ENCODE measurements at places on chromosomes 1 and 21. TPM values are rescaled to one million over a fixed set of nuclear protein-coding genes. Genes with fewer than 3 reads are reported as not detected.

GRCh38 chr1:84672080-84672854 lies 18.0 kb downstream of the SSX2IP start:
- H3K27ac ChIP-seq = no peak overlapping the region
- no peak overlapping the region for H3K4me3 ChIP-seq
- H3K4me1 ChIP-seq = no peaks in the 10 kb centered on the region
- peaks cover 10% of the 10 kb centered on the region for H3K36me3 ChIP-seq
- H3K27me3 ChIP-seq = no peaks in the 10 kb centered on the region

DNA sequence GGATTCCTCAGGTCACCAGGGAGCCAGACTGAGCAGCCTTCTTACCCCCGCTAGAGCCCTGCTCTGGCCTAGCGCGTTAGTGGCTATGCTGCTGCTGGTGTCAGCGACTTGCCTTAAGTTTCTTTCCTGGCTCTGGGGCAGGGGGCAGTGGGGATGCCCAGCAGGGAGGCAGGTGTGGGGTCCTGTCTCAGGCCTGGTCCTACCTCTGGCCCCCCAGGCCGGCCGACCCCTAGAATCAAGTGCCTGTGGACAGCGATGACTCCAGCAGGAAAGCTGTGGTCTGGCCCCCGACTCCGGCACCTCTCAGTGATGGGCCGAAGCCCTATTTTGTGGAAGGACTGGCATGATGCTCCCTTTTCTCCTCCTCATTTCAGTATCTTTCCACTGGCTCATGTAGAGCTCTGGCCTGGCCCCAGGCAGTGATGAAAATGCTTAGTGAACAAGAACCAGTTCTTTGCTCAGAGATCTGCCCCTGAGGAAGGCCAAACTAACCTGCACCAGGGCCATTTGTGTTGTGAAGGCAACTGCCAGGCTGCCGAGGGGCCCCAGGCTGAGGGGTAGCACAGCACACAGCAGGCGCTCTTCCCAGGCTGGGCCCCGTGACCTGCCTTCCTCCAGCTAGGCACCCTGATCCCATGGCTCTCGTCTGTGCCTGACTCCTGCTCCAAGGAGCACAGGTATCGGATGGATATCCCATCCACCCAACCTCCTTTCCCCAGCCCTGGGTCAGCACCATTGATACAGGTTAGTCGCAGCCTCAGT lies 23.7 kb downstream of the MRPL37 start:
- no peak overlapping the region for H3K4me3 ChIP-seq
- no peak for DNase-seq
- H3K36me3 ChIP-seq = no peaks in the 10 kb centered on the region
- H3K27ac ChIP-seq = no peak overlapping the region
- H3K4me1 ChIP-seq = no peaks in the 10 kb centered on the region

DNA sequence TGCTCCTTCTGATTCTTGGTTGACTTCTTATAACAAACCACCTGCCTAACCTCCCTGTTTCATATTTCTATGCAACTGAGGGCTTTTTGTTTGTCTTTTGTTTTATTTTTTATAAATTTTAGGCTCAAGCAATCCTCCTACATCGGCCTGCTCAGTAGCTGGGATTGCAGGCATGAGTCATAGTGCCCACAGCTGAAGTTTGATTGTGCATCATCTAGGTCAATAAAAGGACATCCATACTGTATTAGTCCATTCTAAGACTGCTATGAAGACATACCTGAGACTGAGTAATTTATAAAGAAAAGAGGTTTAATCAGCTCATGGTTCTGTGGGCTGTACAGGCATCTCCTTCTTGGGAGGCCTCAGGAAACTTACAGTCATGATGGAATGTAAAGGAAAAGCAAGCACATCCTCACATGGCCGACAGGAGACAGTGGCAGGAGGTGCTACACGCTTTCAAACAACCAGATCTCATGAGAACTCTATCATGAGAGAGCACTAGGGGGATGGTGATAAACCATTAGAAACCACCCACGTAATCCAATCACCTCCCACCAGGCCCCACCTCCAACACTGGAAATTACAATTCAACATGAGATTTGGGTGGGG lies 285.0 kb downstream of the SIPA1L2 start:
- no peak overlapping the region for H3K4me3 ChIP-seq
- no peaks in the 10 kb centered on the region for H3K27me3 ChIP-seq
- H3K36me3 ChIP-seq = no peaks in the 10 kb centered on the region
- H3K27ac ChIP-seq = no peak overlapping the region
- H3K4me1 ChIP-seq = no peaks in the 10 kb centered on the region

GRCh38 chr1:246966502-246966901 lies 34.8 kb upstream of the AHCTF1 start:
- H3K4me3 ChIP-seq = no peak overlapping the region
- no peak for DNase-seq
- H3K27ac ChIP-seq = no peak overlapping the region
- no peaks in the 10 kb centered on the region for H3K4me1 ChIP-seq

GRCh38 chr1:114976891-114977290 lies 52.7 kb upstream of the TSHB start:
- no peak overlapping the region for H3K4me3 ChIP-seq
- no peaks in the 10 kb centered on the region for H3K4me1 ChIP-seq
- DNase-seq = no peak
- no peaks in the 10 kb centered on the region for H3K36me3 ChIP-seq

DNA sequence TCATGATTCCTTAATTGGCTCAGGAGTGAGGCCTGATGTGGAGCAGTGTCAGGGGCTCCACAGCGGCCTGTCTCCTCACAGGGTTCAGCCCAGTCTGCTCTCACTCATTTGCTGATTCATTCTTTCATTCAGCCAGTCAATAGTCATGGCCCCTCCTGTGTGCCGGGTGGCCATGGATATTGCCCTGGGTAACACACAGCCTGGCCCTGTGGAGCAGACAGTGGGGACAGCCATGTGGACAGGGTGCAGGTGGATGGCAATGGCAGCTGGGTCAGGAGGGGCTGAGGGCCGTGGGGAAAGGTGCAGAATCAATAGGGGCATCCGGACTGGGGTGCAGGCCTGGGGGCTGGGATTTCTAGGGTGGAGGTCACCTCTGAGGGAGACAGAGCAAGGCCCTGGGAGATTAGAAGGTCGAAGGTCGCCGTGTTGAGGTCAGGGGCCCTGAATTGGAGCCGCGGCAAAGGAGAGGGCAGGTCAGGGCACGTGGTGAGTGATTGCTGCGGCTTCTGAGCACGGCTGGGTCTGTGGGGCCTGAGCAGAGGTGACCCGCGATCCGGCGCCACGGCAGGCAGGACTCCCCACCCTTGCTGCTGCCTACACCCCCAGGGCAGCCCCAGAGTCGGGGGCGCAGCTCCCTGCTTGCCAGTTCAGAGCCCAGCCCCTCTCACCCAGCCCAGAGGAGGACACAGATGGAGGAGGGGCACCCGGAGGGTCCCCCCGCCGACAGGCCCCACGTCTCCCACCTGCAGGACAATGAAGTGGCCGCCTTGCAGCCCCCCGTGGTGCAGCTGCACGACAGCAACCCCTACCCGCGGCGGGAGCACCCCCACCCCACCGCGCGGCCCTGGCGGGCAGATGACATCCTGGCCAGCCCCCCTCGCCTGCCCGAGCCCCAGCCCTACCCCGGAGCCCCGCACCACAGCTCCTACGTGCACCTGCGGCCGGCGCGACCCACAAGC lies 33.4 kb downstream of the SLC19A1 start:
- H3K4me1 ChIP-seq = peaks cover 29% of the 10 kb centered on the region
- no peak for DNase-seq
- H3K27ac ChIP-seq = no peak overlapping the region
- H3K27me3 ChIP-seq = no peaks in the 10 kb centered on the region
- no peak overlapping the region for H3K4me3 ChIP-seq

DNA sequence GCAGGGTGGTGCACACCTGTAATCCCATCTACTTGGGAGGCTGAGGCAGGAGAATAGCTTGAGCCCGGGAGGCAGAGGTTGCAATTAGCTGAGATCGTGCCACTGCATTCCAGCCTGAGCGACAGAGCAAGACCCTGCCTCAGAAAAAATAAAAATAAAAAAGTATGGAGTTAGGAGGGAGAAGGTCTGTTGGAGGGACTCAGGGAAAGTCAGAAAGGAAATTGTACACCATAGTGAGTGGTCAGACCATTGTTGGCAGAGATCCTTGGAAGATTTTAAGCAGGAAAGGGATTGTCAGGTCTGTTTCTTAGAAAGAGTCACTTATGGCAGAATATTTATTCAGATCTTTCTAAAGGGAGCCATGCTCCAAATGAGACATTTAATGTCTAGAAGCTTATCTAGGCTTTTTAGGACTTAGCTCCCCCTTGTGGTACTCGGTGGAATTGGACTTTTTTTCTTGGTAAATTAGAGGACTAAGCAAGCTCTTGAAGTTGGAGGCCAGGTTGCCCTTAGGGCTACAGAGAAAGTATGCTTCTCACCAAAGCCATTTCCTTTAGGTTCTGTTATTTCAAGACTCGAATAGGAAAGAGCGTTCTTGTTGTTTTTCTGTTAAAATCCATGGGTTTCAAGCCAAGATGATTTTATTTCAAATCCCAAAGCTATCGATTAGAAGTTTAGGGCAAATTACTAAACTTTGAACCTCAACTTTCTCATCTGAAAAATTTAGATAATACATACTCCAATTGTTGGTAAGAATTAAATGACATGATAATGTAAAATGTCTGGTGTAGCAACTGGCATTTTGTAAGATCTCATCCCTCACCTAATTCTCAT lies 16.5 kb downstream of the MIA3 start:
- peak; percentile 91 for DNase-seq
- no peak overlapping the region for H3K27ac ChIP-seq
- no peaks in the 10 kb centered on the region for H3K4me1 ChIP-seq

DNA sequence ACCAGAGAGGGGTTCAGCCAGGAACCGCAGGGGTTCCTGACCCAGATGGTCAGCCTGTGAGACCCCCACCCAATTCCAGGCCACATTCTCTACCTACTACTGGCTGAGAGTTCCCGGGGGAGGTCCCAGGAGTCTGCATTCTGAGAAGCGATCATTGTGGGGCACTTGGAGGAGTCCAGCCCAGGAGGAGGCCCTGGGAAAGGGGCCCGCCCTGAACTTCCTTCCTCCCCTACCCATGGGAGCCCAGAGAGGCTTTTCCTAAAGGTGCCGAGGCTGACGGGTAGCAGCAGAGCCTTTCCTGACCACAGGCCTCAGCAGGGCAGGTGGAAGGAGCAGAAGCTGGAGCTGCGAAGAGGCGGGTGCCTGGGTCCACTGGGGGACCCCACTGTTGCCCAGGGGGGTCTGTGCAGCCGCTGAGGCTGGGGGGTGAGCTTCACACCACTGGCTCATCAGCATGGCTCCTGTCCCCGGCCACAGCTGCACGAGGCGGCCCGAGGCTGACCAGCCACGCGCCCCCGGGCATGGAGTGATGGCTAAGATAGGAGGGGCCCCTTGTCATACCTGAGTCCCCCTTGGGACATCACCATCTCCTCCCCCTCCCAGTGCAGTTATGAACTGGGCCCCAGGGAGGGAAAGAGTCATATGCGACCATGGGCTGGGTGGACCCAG lies 127.7 kb downstream of the PRDM16 start:
- no peak for DNase-seq
- H3K27ac ChIP-seq = no peak overlapping the region
- no peaks in the 10 kb centered on the region for H3K27me3 ChIP-seq
- H3K4me1 ChIP-seq = no peaks in the 10 kb centered on the region

- peak overlapping the region; percentile 78 for H3K4me3 ChIP-seq
- peak overlapping the region; percentile 64 for H3K27ac ChIP-seq
- 0 out of 2 replicates have a peak, but pooled peaks cover 2% of the 10 kb centered on the region for H3K27me3 ChIP-seq
- peaks cover 23% of the 10 kb centered on the region for H3K4me1 ChIP-seq
These were observed 1.0 kb downstream of the PLPP3 start for GRCh38 chr1:56578138-56578962.

DNA sequence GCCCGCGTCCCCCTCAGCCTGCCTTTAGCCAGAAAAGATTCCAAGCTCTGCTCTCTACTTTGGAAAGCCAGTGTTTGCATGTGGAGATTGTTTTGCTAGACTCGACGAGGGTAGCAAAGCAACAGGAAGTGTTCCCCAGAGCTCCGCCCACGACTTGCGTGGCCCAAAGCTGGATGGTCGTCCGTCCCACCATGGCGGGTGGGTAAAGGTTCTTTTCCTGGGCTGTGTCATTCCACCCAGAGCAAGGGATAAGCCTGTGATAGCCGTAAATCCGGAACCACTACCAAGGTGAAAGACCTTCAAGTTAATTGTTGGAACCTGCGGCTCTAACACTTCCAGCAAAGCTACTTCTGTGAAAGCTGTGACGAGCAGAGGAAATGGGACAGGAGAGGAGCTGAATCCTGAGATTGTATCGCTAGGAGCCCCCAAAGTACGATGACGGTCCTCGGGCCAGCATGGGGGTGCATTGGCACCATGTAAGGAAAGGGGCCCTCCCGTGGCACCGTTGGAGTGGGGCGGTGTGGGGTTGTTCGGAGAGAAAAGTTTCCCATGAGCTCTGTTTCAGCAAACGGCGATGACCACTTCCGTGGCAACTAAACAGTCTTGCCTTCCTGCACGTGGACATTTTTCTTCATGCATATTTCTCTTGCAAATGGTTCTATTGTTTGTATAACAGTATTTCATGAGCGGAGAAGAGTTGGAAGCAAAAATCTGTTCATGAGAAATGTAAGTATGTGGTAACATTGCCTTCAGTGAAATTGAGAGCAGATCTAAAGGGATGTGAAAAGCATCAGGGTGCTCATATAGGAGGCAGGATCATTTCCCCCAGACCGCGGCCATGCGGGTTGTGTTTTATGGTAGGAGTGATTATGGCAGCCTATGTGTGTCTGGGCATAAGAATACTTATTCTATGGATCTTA lies 8.4 kb downstream of the MX2 start:
- no peaks in the 10 kb centered on the region for H3K27me3 ChIP-seq
- DNase-seq = no peak
- H3K36me3 ChIP-seq = no peaks in the 10 kb centered on the region
- peak overlapping the region; percentile 92 for H3K4me3 ChIP-seq
- H3K4me1 ChIP-seq = no peaks in the 10 kb centered on the region

GRCh38 chr1:212232090-212232489 lies 53.1 kb upstream of the PPP2R5A start:
- H3K27me3 ChIP-seq = no peaks in the 10 kb centered on the region
- DNase-seq = no peak
- H3K4me3 ChIP-seq = no peak overlapping the region
- H3K36me3 ChIP-seq = no peaks in the 10 kb centered on the region
- H3K27ac ChIP-seq = no peak overlapping the region
- no peaks in the 10 kb centered on the region for H3K4me1 ChIP-seq

The SAMD13 gene
- total RNA-seq = 2.2 TPM

The COL8A2 gene
- total RNA-seq = 1.2 TPM

The LACTBL1 gene
- total RNA-seq = not detected

The ICOSLG gene
- total RNA-seq = 5.5 TPM

The SLC45A1 gene
- 11.3 TPM for total RNA-seq

The LYPD8 gene
- not detected for total RNA-seq
